Activated CD4-positive, CD25-positive, alpha-beta regulatory T cell treated with anti-CD3 and anti-CD28 coated beads, Interleukin-2, amount 50 U/mL, for 72 hours (primary cell): ENCODE measurements at places on chromosomes 2 and 18.

DNA sequence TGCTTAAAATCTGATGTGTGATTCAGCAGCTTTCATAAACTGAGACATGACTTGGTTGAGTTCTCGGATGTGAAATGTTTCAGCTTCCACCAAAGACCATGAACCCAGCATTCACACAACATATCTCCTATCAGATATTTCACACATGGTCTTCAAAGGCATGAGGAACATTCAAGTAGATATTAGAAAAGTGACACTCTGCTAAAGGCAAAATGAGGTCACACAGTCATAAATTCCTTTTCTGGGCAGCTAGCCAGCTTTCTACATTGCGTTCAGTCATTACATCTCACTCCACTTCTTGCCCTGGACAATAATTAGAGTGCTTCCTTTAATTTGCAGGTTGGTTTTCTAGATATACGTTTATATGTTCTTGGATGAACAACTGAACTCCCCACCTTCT is 96.7 kb downstream of the GAREM1 start:
- DNase-seq: no peak

DNA sequence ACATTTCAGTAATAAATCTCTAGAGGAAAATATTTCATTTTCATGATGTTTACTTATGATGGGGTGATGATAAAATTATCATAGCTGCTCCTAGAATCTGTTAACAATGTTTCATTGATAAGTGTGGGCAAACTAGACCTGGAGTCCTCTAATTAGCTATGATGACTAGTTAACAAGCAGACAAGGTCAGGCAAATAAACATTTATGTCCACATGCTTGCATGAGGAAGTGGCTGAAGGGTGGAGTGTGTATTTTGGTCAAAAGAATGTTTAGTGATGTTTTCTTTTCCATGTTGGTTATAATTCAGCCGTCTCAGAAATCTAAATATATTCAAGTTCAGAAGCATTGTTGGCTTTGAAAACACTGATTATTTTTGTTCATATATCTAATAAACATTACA is 99.9 kb upstream of the FN1 start:
- no peak for DNase-seq

DNA sequence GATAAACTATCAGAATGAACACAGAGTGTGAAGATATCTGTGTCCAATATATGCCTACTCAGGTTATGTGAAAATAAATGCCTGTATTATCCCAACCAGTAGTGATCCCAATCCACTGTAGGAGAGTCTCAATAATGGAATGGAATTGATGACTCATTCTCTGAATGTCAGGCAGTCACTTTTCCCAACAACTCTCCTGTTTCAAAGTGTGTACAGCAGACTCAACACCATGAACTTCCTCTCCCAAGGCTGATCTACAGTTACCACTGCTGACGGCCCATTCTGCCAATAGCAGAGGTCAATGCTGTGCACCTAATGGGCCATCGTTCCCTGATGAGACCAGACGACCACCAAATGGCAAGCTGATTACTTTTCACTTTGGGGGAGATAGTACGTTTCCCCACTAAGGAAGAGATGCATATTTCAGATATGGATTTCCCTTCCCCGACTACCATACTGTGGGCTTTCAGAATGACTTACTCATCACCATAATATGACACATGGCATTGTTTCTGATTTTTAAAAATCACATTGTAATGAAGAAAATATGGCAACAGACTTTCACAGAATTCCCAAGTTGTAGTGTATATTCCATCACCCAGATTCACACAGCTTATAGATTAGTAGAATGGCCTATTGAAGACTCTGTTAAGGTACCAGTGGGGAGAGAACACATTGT is 601.7 kb upstream of the VRK2 start:
- no peak for DNase-seq

GRCh38 chr18:54357082-54357659 is 487 bp downstream of the STARD6 start:
- DNase-seq: no peak

DNA sequence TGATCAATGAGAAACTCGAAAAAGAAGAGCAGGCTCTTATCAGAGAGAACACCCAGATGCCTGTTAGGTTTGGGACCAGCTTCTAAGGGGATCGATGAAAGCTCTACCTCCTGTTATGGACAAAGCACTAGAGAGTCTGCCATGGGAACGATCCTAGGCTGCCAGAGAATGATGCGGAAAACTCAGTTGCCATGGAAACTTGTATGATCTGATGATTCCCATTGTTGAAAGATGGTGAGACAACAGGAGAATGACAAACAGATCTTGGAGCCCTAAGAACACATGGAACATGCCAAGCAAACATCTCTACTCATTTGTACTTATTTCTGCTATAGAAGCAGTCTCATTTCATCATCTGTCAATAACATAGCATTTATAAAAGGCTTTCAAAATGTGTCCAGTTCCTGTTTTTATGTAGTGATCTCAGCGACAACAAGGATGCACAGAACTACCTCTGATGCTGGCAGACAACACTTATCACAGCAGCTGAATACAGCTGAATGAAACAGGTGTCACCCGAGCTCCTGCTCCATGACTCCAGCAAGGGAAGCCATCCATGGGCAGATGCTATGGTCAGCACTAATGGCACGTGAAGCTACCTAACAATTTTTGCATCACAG is 59.6 kb downstream of the NCKAP5 start:
- DNase-seq: no peak

DNA sequence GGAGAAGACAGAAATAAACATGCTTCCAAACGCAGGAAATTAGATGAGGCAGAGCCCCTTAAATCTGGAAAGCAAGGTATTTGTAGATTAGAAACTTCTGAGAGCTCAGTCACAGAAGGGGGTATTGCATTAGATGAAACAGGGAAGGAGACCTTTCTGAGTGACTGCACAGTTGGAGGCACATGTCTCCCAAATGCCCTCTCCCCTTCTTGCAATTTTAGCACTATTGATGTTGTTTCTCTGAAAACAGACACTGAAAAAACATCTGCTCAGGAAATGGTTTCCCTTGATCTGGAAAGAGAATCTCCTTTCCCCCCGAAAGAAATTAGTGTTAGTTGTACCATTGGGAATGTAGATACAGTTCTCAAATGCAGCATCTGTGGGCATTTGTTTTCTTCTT is 33.5 kb downstream of the ZNF407 start:
- DNase-seq: no peak

DNA sequence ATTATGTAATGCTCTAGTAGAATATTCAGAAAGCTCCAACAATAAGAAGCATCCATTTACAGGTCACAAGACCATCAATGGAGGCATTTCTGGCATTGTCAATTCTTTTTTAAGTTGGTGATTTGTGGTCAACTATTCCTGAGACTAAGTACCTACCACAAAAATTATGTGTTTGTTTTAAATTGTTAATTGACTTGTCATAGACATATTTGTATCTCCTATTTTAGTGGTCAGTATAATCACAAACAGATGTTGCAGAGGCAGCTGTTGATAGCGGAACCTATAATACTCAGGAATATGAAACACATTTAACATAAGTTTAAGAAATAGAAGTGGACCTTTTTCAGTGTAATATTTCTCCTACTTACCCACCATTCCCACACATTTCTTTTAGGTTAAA is 430.1 kb downstream of the CCDC85A start:
- DNase-seq: no peak

DNA sequence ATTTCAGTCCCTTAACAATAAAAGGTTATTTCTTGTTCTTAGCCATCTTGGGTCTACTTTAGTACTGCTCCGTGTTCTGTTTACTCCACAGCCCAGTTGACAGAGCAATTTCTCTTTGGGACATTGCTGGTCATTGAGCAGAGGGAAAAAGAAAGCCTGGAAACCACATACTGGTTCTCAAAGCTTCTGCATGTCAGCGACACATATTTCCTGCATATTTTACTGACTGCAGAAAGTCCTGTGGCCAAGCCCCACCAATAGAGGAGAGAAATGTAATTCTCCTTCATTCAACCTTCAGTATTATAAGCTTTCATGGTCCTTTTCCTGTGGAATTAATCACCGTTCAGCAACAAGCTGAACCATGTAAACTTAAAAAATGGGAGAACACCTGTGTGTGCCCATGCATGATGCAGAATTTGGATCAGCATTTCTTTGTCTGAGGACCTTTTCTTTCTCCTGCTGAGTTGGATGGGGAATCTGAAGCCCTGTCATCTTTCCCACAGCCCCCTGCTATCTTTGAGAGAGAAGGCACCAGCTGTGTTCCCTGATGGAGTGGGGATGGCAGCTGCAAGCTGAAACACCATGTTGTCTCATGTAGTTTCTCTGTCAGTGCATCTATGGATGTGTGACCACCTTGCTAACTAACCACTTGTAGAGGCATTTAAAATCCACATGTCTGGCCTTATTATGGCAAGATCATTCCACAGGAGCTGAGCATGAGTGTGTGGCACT is 431.6 kb downstream of the MEIS1 start:
- DNase-seq: no peak

GRCh38 chr2:58702302-58702885 is 461.3 kb upstream of the FANCL start:
- DNase-seq: no peak

DNA sequence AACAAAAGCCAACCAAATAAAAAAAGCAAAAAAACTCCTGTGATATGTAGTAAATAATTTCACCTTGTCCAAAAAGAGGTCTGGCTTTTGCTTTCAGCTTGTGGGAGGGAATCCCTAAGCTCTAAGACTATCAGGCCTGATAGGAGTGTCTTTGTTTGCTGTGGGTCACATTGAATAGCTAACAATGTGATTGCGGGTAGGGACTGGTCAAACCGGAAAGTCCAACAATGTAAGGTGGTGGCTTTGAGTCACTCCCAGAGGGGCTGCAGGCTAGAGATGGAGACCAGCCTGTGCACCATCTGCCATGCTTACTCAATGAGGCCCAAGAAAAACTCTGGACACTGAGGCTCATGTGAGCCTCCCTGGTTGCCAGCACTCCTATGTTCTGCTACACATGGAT is 192.9 kb downstream of the TFCP2L1 start:
- DNase-seq: no peak

- DNase-seq: no peak
Measured at GRCh38 chr2:148279216-148279615, 258.3 kb downstream of the MBD5 start.

GRCh38 chr2:120840795-120841487 is 105.3 kb downstream of the GLI2 start:
- no peak for DNase-seq

DNA sequence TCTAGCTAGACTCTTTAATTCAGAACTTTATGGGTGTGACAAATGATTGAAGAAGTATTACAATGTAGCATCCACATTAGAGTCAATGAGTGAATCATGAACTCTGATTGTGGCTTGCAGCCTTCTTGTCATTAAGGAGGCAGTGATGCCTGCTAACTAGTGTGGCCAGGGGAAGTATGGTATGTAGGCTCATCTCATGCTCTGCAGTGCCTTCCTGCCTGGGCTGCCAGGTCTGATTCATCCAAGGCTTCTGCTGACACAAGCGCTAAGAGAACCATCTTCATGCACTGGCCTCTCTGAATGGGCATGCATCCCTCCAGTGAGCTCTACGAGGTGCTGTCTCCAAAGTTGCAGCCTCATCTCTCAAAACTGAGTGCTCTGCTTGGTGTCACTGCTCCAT is 144.3 kb downstream of the MTCL1 start:
- DNase-seq: no peak

DNA sequence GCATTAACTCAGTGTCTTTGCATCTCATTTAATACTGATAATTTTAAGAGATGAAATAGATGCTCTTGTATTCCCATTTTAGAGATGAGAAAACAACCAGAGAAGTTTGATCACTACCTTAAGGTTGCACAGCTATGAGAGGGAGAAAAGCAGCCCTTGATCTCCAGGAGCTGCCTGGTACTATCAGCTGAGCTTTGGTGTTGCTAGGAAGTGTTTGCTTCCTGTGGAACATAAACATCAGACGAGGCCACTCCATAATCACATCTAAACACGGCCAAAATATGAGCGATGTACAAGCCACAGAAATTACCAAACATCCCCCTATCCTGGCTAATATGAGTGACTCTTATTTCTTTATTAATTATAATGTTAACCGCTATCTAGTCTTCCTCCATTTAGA is 620 bp upstream of the WDFY1 start:
- no peak for DNase-seq

DNA sequence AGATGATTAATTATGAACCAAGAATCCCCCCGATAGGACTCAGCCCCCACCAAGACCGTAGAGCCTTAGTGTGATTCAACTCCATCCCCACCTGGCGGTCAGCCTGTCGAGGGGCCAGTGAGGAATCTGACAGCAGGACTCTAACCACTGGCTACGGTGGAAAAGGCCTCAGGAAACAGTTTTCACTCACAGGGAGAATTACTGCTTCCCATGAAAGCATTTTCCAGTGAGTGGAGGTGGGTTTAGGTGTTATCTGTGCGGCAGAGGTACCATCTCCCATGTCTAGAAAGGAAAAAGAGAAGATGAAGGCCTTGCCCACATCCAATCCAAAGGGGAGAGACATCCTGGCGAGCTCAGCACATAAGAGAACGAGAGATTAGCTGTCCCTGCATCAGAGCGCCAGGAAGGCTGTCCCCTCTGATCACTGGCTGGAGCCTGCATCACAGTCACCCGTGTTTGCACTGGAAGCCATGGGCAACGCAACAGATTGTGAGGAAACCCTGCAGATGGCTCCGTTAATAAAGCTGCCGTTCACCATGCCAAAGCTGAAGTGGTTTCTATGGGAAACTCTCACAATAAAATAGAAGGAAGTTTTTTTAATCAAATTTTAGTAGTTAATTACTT is 22.3 kb downstream of the COX7A2L start:
- DNase-seq: no peak

GRCh38 chr18:55265984-55266383 is 306.7 kb upstream of the CCDC68 start:
- no peak for DNase-seq

- no peak for DNase-seq
Measured at GRCh38 chr2:86056590-86057331, 48.9 kb downstream of the POLR1A start.

- no peak for DNase-seq
Measured at GRCh38 chr2:25306777-25307368, 34.9 kb downstream of the DNMT3A start.

- DNase-seq: no peak
Measured at GRCh38 chr2:23460228-23460627, 75.2 kb downstream of the KLHL29 start.

- no peak for DNase-seq
Measured at GRCh38 chr2:149745396-149746230, 158.0 kb upstream of the MMADHC start.

- DNase-seq: no peak
Measured at GRCh38 chr2:144333143-144333555, 186.8 kb downstream of the ZEB2 start.

GRCh38 chr2:142755191-142755590 is 122.3 kb upstream of the KYNU start:
- DNase-seq: no peak

DNA sequence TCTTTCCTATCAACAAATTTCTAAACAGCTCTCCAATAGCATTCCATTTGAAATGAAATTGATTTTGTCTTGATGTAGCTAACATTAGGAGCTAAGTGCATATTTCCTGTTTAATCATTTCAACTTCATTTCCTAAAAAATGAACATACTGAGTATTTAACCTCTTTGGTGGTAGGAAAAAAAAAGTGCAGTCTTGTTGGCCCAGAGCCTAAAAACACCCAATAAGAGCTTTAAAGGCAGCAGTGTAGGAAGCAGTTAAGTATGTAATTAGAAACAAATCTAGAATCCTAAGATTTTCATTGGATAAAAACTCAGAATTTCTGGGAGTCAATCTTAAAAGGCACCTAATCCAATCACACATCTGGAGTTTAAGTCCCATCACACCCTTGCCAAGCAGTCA is 71.0 kb upstream of the RBMS1 start:
- no peak for DNase-seq

- DNase-seq: no peak
Measured at GRCh38 chr18:35605686-35606417, 24.3 kb downstream of the GALNT1 start.
